NCI-H446 (cell line): ENCODE measurements at places on chromosomes 7 and 10.

DNA sequence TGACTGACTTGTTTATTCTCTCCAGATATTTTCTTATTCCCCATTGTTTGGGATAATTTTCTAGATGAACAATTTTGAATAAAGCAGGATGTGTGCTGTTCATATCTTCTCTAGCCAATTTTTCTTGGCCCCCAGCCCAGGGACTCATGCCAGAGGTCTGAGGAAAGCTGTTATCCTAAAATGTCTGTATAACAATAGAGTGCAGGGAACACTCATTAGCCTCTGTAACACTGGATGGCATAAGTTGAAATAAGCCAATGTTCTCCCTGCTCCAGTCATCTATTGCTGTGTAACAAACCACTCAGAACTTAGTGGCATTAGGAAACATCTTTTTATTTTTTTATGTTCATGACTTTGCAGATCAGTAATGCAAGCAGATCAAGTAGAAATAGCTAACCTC, 121.7 kb upstream of the TRIM24 start:
- peak; percentile 96 for DNase-seq

DNA sequence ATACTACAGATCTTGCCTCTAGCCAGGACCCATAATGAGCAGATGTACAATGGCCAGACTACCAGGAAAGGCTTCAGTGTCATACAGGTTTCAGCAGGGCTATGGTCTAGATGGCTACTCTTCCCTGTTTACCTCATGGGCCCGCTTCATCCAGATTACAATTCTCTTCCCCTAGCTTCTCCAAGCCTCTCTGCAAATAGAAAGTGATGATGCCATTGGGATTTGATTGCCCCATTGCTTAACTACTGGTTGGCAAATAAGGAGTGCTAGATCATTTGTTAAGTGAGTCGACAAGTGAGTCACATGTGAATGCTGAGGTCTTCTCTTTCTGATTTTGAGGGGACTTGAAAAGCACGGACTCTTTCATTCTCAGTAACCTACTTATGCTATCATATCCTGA, 361.5 kb upstream of the LRRTM3 start:
- no peak for DNase-seq

GRCh38 chr10:62904281-62904875, 88.2 kb upstream of the EGR2 start:
- DNase-seq, result no peak

- no peak for DNase-seq
Measured at GRCh38 chr7:134419875-134420274, 39.0 kb downstream of the AKR1B1 start.

DNA sequence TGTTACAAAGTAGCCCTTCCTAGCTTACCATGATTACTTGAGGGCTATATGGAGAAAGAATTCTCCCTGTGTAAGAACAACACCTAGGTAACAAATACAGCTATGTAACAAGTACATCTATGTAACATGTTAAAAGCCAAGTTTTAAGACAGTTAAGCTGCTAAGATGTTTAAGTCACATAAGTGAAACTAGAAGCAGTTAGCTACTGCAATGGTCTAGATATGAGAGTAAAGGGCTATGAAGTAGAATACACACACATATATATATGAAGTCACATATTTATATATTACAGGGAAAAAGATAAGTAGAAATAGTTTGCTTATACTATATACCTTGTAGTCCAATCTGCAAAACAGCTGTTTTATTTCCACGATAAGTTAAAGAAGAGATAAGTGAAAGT, 14.4 kb downstream of the POT1 start:
- DNase-seq, result no peak

GRCh38 chr7:105638902-105639495, 57.7 kb upstream of the EFCAB10 start:
- DNase-seq, result no peak

- DNase-seq, result no peak
Measured at GRCh38 chr7:70486977-70487376, 645.0 kb upstream of the GALNT17 start.

DNA sequence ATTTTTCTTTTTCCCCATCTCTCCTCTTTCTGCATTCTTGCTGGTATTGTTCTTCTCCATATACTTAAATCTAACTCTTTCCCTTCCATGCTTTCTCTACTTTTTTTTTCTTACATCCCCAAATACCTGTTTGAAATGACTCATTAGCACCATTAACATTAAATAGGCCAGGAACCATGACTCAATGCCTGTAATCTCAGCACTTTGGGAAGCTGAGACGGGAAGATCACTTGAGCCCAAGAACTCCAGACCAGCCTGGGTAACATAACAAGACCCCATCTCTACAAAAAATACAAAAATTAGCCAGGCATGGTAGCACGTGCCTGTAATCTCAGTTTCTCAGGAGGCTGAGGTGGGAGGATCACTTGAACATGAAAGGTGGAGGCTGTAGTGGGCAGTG, 1026.8 kb downstream of the GATA3 start:
- no peak for DNase-seq

- DNase-seq, result peak; percentile 0
Measured at GRCh38 chr10:69742928-69743602, 58.6 kb upstream of the COL13A1 start.

DNA sequence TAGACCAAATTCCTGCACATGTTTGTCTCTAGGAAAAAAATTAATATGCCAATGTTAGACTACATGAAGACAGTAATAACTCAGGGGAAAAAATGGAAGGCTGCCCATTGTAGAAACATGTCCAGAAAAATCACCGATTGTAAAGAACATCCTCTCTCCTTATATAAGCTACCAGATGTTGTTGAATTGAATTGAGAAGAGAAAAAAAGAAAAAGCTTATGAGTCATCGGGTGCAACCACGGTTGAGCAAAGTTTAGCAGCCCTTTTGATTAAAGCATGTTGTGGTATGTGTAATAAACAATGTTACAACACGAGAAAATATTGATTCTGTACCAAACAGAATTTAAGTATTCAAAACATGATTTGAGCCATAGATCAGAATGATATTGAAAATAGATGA, 102.3 kb upstream of the ARHGAP21 start:
- DNase-seq, result peak; percentile 41

GRCh38 chr7:24835643-24836042, 78.4 kb upstream of the GSDME start:
- no peak for DNase-seq

DNA sequence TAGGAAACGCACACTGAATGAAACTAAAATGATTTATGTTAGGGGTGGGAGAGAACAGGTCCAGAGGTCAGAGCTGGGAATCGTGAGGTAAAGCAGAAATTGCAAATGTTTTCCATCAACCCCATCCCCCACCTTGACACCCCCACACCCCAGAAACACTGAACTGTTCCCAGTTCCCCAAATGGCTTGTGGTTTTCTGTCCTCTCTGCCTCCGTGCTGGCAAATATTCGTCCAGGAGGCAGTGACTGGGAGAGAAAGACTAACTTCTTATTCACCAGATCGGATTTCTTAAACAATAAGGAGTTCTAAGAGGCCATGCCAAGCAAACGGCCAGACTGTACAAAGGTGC, 730 bp upstream of the RASSF4 start:
- DNase-seq, result no peak

GRCh38 chr10:93074597-93075368, 1.1 kb downstream of the CYP26A1 start:
- no peak for DNase-seq

- DNase-seq, result no peak
Measured at GRCh38 chr7:99308461-99309074, 17.1 kb upstream of the ARPC1A start.

GRCh38 chr7:105911961-105912575, 35.7 kb upstream of the ATXN7L1 start:
- no peak for DNase-seq

DNA sequence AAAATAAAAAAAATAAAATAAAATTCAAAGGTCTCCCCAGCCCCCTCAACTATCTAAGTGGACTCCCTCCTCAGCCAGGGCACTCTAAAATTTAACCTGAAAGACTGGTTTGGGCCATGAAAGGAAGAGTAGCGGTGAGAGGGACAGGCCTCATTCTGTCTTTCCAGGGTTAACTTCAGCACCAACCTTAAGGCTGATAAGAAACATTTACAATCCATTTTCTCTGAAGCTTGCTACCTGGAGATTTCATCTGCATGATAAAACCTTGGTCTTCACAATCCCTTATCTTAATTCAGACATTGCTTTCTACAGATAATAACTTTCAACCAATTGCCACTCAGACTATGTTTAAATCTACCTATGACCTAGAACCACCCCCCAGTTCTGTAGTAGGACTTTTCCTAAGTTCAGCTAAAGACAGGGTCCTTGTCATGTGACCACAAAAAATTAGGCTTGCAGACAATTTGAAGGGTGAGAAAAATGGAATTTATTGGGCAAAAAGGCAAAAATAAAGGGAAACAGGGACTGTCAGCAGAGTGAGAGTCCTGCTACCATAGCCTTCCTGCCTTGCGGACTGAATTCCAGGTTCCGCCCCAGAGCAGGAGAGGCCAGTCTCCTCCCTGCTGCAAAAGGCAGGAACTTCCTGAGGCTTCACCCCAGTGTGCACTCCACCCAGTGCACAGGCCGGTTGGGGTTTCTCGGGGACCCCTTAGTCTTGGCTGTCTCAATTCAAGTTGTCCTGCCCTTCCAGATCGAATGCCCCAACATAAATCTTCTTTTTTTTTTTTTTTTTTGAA, 26.0 kb downstream of the AGK start:
- no peak for DNase-seq

- DNase-seq, result no peak
Measured at GRCh38 chr7:149732111-149732561, 41.3 kb downstream of the ZNF467 start.

GRCh38 chr10:49690698-49691356, 11.4 kb downstream of the C10orf53 start:
- DNase-seq, result no peak

- no peak for DNase-seq
Measured at GRCh38 chr10:119341459-119342301, 134.3 kb downstream of the GRK5 start.

DNA sequence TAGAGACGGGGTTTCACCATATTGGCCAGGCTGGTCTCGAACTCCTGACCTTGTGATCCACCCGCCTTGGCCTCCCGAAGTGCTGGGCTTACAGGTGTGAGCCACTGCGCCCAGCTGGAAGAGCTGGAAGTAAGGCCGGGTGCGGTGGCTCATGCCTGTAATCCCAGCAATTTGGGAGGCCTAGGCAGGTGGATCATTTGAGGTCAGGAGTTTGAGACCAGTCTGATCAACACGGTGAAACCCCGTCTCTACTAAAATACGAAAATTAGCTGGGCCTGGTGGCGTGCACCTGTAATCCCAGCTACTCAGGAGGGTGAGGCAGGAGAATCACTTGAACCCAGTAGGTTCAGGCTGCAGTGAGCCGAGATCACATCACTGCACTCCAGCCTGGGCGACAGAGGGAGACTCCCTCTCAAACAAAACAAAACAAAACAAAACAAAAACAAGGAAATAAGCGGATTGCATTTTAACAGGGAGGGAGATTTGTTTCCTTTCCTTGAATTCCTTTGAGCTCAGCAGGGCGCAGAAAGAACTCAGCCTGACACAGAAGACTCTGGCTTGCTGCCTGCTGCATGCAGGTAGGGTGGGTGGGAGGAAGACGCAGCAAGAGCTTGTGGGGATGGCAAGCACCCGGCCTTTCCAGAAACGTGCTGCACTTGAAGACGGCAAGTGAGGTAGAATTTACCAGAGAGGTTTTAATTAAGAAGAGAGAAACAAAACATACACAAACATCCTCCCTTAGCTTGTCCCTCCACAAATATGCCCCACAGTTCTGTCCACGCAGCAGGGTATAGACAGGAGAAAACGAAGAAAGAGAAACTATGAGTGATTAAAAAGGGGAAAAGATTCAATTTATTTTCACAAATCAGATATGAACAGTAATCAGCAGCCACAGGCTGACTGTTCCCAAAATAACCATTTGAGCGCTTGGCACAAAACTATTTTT, 148.0 kb downstream of the RNF216 start:
- DNase-seq, result no peak

- DNase-seq, result no peak
Measured at GRCh38 chr7:12923971-12924370, 236.5 kb downstream of the ARL4A start.

- no peak for DNase-seq
Measured at GRCh38 chr7:77537778-77538280, 734 bp downstream of the PTPN12 start.

- DNase-seq, result no peak
Measured at GRCh38 chr10:108421266-108421665, 1256.8 kb upstream of the SORCS1 start.

DNA sequence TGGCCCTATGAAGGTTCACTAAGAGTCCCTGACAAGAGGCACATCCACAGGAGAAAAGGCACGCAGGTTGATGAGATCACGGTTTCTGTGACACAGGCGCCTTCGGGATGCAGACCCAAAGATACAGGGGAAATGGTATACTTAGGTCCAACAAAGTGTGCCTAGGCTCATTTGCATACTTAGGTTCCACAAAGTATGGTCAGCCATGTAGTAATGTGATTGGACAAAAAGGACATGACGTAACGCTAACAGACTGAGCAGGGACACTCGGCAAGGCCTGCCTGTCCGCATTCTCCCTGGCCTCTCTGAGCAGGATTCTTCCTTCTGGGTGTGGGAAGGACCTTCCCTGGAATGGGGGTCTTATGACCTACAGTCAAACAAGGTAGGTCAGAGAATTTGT, 190.6 kb downstream of the CELF2 start:
- no peak for DNase-seq

GRCh38 chr7:43592326-43592725, 9.4 kb downstream of the STK17A start:
- DNase-seq, result no peak

GRCh38 chr7:70681469-70682350, 450.2 kb upstream of the GALNT17 start:
- DNase-seq, result no peak

- no peak for DNase-seq
Measured at GRCh38 chr7:20438248-20438647, 107.5 kb downstream of the ITGB8 start.

DNA sequence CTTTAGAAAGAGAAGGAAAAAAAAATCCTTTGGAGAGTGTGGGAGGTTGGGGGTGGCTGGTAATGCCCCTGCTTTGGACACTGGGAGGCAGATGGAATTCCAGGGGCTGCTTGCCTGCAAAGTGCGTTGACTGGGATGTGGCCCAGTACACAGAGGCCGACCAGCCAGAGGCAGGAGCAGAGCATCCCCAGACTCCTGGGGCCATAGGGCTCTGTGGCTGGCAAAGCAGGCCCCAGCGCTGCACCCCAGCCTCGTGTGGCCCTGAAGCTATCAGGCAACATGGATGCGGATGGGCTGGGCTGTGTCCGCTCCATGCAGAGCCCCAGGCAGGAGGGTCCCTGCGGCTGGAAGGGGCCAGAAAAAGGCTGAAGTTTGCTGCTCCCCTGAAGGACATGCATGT, 361.6 kb upstream of the FZD8 start:
- DNase-seq, result no peak

- DNase-seq, result no peak
Measured at GRCh38 chr7:123649964-123650363, 5.7 kb upstream of the LMOD2 start.

DNA sequence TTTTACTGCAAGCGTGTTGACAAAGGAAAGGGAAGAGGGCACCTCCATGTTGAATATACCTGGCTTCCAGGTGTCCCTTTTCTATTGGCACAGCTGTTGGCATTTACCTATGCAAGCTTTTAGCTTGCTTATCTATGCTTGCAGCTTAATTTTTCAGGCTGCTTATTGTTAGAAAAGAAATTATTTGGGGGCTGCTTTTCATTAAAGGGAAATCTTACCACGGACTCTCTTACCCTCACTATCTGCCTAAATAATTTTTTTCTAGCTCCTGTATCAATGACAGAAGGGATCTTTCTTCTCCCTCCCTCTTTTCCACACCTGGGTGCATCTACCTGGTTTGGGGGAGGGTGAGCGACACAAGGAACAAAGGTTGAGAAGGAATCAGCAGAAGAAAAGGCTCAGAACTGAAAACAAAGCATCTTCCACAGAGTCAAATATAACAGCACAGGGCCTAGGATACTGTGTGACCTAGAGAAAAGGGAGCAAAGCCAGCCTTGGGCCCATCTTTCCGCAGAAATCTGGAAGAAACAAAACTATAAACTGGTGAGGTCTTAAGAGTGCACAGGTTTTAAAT, 15.2 kb upstream of the GJC3 start:
- DNase-seq, result no peak
